ENCODE measurements at places on chromosomes 7 and 10.

DNA sequence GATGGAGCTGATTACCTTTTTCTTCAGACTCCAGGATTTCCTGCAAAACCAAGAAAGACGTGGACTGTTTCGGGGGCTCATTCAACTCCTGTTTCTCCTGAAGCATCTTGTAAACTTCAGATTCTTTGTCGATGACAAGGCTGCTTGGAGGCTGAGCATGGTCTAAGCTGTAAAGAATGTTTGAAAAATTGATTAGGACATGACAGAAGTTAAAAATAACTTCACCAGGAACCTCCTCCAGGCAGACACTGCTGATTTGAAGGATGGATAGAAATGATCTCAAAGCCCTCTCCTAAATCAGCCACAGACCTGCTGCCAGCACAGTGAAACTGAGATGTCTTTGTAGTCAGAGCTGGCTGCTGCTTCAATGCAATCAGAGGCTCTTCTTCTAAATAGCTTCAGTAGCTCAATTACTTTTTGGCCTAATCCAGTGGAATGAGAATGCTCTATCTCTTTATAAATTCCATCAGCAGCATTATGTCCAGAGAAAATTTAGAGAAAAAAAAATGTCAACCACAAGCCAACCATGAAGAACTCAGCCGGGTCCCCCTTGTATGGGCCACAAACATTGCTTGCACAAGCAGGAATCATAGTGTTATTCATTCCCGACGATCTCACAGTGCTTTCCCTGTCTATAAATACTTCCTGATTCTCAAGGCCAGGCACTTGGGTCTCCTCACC, 43.5 kb downstream of the PDLIM1 start:
- ATAC-seq: peak; percentile 53

DNA sequence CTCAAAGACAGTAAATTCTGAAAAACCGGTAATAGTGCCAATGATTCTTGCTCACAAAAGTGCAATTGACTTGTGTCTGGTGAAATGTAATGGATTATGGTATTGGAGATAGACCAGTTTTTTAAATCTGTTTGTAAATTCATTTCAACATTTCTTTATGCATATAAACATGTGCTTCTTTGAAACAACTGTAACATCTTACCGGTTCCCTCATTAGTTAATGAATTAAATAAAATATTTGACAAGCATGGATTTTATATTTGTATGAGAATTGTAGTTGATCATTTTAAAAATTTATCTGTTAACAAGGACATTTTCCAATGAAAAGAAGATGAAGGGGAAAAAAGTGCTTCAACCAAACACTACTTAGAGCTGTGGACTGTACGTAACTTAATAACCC, 21.0 kb upstream of the APBB1IP start:
- no peak for ATAC-seq

DNA sequence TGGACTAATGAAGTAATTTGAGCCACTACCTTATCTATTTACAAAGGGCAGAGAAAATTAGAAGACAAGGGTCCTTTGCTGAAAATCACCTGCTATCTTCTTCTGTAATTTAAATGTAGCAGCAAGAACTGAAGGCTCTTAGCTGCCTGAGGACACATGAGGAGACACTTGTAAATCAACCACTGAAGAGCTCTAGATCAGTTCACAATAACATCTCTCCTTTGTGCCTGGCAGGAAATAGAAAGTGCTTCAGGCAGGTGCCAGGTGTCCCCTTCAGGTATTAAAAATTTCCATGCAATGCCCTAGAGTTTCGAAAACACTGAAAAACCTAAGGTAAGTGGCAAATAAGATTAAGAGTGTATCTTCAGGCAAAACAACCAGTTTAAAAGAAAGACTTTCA, 474.6 kb downstream of the GRM8 start:
- ATAC-seq: no peak

DNA sequence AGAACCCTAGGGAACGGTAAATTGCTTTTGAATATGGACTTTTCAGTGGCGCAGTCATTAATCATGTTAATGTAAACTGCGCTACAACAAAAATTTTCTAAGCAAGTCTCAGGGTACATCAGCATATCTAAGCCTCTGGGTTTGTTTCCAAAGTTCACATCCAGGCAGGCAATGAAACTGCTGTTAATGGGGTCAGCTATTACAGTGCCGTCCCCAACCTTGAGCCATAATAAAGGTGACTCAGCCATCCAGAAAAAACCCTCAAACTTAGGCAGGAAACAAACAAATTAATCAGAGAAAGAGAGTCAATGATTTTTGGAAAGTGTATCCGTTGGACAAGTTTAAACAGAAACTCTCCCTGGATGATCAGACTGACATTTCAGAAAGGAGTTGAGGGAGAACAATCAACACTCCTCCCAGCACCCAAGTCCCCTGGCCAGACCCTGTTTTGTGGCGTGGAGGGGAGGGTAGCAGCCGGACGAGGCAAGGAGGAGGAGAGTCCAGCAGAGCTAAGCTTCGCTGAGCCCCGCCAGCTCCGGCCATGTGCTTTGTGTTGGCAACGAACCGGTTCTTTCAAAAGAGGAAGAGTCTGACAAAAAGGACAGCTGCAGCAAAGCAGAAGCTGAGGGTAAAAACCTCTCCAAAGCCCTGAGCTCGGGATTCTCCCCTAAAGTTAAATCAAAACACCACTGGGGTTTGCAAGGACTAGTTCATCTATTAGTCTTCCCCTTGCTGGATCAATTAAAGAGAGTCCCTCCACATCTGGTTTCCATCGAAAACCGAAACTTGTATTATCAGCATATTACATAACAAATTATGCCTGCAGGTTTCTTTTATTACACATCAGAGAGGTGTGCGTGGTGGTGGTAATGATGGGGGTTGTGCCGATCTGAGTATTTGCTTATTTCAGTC, 3.6 kb downstream of the FAM53B start:
- ATAC-seq: no peak

GRCh38 chr7:36723291-36723690, 1.0 kb downstream of the AOAH start:
- no peak for ATAC-seq

DNA sequence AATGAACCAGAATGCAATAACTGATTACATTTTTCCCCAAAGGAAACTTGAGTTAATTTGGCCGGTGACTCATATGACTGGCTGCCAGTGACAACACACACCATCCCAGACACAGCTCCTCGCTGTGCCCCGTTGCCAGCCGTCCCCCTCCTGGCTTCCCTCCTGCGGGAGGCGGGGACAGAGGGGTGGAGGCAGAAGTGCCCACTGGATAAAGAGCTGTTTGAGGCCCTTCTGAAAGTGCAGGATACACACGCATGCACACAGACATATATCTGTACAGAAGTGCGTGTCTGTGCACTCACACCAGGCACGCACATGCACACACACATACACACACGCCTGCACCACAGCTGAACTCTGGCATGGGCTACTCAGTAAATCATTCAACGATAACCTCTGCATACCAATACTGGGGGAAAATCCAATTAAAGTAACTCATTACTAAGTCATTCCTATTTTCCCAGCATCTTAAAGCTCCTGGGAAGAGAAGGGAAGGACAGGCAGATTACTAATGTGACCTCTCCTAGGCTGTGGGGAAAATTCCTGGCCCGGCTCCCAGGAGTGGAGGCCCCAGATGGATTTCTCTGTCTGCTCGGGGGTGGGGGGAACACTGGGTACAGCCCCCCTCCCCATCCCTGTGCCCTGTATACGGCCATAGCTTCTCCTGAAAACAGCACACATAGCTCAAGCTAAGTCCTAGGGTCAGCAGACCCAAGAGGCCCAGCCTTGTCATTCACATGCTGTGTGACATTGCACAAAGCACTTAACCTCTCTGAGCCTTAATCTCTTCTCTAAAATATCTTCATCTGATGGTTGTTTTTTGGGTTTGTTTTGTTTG, 52.3 kb upstream of the MYL10 start:
- ATAC-seq: peak; percentile 35

DNA sequence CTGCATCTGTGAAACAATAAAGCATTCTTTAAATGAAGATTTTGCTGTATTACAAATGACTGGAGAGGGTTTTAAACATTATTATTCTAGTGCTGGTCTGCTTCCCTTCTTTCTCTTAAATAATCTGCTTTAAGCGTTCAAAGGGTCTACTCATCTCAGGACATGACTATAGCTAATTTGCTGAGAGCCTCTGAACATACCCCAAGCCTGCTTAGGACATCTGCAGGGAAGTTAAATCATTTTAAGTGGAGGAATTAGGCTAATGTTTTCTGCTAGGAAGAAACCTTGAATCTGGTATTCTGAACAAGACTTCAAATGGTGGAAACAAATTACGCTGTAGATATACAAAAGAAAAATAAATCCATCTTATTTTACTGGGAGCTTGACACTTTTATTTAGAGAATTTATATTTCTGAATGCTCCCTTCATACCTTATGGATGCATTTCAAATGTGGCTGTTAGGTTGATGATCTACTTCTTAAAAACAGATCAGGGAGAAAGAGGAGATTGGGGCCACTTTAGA, 124.4 kb upstream of the ITGB1 start:
- ATAC-seq: peak; percentile 71

DNA sequence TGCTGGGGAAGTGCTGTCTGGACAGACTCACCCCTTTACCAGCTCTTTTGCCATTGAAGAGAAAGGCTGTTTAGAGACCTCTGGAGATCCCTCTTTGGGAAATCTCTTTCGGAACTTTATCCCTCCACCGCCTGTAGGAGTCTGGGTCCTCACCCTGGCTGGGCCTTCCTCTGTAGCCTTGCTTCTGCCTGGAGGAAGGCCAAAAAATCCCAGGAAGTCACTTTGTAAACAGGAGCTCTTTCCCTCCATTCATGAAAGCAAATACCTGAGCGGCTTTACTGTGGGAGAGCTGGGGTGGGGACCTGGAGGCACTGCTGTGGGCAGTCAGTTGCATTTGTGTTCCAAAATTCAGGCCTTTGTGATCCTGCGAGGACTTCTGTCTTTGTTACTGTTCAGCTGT, 126.2 kb downstream of the KLF6 start:
- ATAC-seq: peak; percentile 10

- ATAC-seq: no peak
Observed at GRCh38 chr7:44987996-44988395, 9.2 kb upstream of the MYO1G start.

DNA sequence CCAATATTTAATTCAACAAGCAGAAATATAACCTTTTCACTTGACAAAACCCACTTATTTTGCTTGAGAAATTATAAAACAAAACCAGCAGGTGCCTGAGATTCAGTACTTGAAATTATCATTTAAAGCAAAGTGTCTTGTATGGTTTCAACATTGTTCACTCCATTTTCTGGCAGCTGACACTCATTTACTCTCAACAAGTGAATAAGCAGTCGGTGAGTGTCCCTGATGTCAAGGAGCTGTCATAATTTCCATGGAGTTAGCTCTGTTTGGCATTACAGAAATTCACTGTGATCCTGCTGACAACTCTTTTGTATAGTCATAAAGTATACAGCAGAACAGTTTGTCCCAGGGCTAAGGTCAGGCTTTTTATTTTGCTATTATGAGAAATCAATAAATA, 490.0 kb downstream of the CNTNAP2 start:
- no peak for ATAC-seq

DNA sequence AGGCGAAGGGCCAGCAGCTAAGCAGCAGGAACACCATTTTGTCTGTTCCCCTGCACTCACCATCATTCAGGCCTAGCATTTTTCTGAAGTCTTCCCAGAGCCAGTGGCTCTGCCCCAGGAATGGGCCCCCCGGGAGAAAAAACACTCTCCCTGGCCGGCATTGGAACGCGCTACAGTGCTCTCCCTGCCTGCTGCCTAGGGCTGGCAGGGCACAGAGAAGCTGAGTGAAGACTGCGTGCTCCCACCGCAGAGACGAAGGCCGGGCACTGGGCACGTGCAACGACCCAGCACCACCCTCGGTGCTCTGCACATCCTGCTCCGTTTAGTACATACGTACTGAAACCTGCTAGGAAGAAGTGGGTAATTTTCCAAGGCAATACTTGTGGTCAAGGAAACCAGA, 34.4 kb downstream of the HSPA12A start:
- peak; percentile 27 for ATAC-seq

DNA sequence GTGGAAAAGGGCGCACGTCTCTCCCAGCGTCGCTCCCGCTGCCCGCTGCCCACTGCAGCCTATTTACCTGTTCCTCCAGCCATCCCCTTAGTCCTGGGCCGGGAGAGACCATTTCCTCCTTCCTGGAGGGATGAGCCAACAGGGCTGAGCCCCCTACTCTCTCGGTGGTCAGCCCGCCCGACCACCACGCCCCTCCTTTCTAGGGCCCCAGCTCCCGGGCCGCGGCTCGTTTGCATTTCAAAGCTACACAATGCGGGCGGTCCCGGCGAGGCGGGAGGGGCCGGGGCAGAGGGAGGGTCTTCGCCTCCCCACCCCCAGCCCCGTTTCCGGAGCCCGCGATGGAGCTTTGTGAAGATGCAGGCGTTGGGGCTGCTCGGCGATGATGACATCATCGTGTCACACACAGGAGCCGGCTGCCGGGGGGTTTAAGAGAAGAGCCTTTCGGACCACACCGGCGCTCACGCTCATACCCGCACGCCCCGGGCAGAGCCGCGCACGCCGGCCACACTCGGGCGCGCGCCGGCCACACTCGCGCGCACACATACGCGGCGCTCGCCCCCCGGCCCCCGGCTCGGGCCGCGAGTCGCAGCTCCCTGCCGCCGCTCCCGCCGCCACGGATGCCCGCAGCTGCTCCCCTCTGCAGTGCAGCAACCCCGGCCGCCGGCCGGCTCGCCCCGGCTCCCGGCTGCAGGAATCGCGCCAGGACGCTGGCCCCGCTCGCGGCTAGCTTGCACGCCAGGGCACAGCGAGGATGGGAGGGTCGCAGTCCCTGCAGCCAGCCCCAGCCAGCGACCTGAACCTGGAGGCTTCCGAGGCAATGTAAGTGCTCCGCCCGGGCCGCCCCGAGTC, 107.7 kb upstream of the BTBD16 start:
- ATAC-seq: peak; percentile 78

DNA sequence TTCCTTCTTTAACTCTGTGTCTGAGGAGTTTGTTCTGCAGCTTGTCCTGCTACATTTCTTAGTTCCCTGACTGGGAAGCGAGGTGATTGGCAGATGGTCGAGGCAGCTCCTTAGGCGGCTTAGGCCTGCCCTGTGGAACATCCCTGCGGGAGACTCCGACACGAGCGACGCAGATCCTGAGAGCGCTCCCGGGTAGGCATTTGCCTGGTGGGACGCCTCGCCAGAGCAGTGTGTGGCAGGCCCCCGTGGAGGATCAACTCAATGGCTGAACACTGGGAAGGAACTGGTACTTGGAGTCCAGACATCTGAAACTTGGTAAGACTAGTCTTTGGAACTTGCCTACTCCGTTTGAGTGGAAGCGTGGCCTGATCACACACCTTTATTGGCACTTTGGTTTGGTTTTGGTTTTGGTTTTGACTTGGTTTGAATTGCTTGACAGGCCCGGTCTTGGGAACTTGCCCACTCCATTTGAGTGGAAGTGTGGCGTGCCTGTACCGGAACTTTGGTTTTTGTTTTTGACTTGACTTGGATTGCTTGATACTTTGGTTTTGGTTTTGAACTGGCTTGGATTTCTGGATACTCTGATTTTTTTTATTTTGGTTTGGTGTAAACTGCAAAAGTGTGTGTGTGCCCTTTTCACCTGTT, 42.6 kb downstream of the MAP3K8 start:
- no peak for ATAC-seq
